ENCODE measurements at places on chromosomes 7 and 10.

DNA sequence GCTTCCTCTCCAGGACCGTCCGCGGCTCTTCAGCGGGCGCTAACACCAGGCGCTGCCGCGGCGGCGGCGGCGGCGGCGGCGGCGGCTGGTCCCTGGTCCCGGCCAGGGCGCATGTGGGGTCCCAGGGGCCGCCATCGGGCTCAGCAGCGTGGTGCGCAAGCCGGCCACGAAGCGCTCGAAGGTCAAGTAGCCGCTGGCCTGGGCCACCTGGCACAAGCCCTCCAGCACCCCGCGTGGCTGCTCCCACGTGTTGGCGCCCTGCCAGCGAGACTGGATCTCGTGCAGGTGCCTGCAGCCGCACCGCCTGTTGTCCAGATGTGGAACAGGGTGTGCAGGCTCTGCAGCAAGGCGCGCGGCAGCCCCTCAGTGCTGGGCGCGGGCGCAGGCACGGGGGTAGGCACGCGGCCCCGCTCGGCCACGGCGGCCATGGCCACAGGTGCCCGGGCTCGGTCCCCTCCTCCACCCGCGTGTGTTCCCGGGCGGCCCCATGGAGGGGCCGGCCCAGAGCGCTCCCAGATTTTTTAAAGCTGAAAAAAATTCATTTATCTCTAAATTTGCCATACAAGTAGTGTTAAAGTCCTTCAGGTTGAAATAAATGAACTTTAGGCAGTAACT lies 884.2 kb upstream of the ZNF722 start:
- no peak overlapping the region for H3K27ac ChIP-seq
- H3K4me1 ChIP-seq = peaks cover 4% of the 10 kb centered on the region
- no peaks in the 10 kb centered on the region for H3K36me3 ChIP-seq
- no peak overlapping the region for H3K4me3 ChIP-seq

DNA sequence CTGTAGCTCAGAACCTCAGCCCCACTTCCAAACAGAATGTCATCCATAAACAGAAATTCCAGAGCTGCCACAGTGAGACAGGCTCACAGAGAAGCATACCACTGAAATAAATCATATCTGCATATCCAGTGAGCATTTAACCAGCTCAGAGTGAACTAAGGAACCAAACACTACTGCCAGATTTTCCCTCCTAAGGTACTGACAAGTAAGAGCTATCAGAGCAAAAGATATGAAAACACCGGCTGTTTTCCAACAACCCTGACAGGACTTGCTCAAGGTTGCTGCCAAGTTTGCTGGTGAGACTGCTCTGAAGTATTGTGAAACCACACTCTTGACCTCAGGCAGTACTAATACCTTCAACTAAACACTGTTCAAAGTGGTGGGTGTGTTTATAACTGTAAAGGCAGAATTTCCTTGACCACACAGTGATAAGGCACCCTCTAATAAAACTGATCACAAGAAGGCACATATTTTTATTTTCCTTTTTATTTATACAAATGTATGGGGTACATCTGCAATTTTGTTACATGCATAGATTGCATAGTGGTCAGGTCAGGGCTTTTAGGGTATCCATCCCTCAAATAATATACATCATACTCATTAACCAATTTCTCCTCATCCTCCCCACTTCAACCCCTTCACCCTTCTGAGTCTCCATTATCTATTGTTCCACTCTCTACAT lies 18.3 kb downstream of the SGMS1 start:
- H3K4me3 ChIP-seq = peak overlapping the region; percentile 76
- H3K4me1 ChIP-seq = peaks cover 51% of the 10 kb centered on the region
- DNase-seq = no peak
- peak overlapping the region; percentile 92 for H3K27ac ChIP-seq
- peaks cover 3% of the 10 kb centered on the region for H3K36me3 ChIP-seq

- no peaks in the 10 kb centered on the region for H3K4me1 ChIP-seq
- no peak overlapping the region for H3K4me3 ChIP-seq
- H3K36me3 ChIP-seq = no peaks in the 10 kb centered on the region
- H3K27me3 ChIP-seq = peaks cover 48% of the 10 kb centered on the region
- no peak overlapping the region for H3K27ac ChIP-seq
- no peak for DNase-seq
Measured at GRCh38 chr7:28871077-28871476, 87.1 kb downstream of the TRIL start.

- H3K27ac ChIP-seq = no peak overlapping the region
- peaks cover 33% of the 10 kb centered on the region for H3K36me3 ChIP-seq
- H3K4me3 ChIP-seq = peak overlapping the region; percentile 92
- H3K27me3 ChIP-seq = peaks cover 10% of the 10 kb centered on the region
- no peak for DNase-seq
- peaks cover 51% of the 10 kb centered on the region for H3K4me1 ChIP-seq
Measured at GRCh38 chr7:22819476-22819875, 3.2 kb downstream of the TOMM7 start.

GRCh38 chr7:155963356-155963755 lies 151.1 kb upstream of the SHH start:
- peaks cover 5% of the 10 kb centered on the region for H3K4me1 ChIP-seq
- H3K36me3 ChIP-seq = no peaks in the 10 kb centered on the region
- H3K4me3 ChIP-seq = no peak overlapping the region

- H3K27ac ChIP-seq = no peak overlapping the region
- H3K4me3 ChIP-seq = no peak overlapping the region
- no peak for DNase-seq
- H3K27me3 ChIP-seq = no peaks in the 10 kb centered on the region
Measured at GRCh38 chr10:126223512-126224067, 164.7 kb downstream of the ADAM12 start.

- H3K4me3 ChIP-seq = peak overlapping the region; percentile 65
- no peak overlapping the region for H3K27ac ChIP-seq
- H3K27me3 ChIP-seq = peaks cover 61% of the 10 kb centered on the region
- peaks cover 20% of the 10 kb centered on the region for H3K4me1 ChIP-seq
- peaks cover 4% of the 10 kb centered on the region for H3K36me3 ChIP-seq
Measured at GRCh38 chr7:29987811-29988317, 1.7 kb downstream of the SCRN1 start.

DNA sequence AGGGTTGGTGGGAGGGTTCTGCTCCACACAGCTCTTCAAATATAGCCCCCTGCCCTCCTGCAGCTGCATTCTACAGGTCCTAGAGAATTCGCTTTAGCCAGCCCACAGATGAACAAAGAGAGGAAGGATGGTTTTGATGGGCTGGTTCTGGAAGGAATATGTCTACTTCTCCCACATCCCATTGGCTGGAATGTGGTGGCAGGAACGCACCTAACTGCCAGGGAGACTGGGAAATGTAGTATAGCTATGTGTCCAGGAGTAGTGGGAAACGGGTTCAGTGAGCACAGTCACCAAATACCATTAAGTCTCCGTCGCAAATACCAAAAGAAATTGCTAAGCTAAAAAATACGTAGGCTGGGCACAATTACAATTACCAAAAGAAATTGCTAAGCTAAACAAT lies 7.3 kb upstream of the PTER start:
- DNase-seq = no peak
- no peaks in the 10 kb centered on the region for H3K4me1 ChIP-seq
- H3K36me3 ChIP-seq = no peaks in the 10 kb centered on the region
- H3K27me3 ChIP-seq = peaks cover 15% of the 10 kb centered on the region

GRCh38 chr7:82975811-82976468 lies 186.7 kb downstream of the PCLO start:
- no peaks in the 10 kb centered on the region for H3K27me3 ChIP-seq
- DNase-seq = no peak
- no peaks in the 10 kb centered on the region for H3K36me3 ChIP-seq
- no peaks in the 10 kb centered on the region for H3K4me1 ChIP-seq

GRCh38 chr7:151408839-151409666 lies 785 bp downstream of the WDR86 start:
- H3K4me1 ChIP-seq = peaks cover 18% of the 10 kb centered on the region
- peaks cover 51% of the 10 kb centered on the region for H3K36me3 ChIP-seq
- H3K4me3 ChIP-seq = peak overlapping the region; percentile 87

- H3K27ac ChIP-seq = no peak overlapping the region
- H3K27me3 ChIP-seq = no peaks in the 10 kb centered on the region
- DNase-seq = no peak
- no peaks in the 10 kb centered on the region for H3K4me1 ChIP-seq
- no peaks in the 10 kb centered on the region for H3K36me3 ChIP-seq
Measured at GRCh38 chr7:94355454-94355853, 39.2 kb upstream of the COL1A2 start.

DNA sequence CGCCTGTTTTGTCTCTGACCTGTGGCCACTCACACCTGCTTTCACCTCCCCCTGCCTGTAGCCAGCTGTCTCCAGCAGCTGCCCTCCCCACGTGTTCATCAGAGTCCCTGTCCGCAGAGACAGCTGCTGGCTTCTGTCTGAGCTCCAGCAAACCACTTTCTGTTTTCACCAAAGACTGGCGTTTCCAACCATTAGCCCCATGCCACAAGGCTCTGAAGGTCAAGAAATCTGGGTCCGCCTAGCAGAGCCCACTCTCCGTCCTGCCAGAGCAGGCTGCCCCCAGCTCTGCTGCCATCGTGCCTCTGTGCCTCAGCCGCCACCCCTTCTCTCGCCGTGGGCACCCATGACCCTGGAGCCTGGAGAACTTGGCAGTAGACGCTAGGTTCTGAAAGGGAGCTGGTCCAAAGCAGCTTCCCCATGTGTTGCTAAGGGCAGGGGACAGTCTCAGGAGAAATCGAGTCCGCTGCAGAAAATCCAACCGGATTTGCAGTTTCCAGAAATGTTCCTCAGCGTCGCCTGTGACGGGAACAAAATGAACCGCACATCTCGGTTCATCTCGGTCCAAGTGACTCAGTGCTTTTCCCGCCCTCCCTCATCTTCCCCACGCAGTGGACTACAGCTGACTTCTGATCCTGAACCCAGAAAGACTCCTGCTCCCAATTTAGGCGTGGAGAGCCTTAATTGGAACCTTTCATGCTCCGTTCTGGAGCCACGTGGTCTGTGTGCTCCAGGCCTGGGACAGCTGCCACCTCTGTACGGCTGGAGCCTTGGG lies 28.0 kb downstream of the TMEM120A start:
- no peak overlapping the region for H3K4me3 ChIP-seq
- peaks cover 4% of the 10 kb centered on the region for H3K4me1 ChIP-seq
- no peaks in the 10 kb centered on the region for H3K27me3 ChIP-seq
- no peak for DNase-seq
- H3K27ac ChIP-seq = no peak overlapping the region

Data from effector memory CD8-positive, alpha-beta T cell (primary cell).